Stimulated activated CD4-positive, alpha-beta T cell treated with anti-CD3 and anti-CD28 coated beads, Interleukin-12 subunit alpha, Interleukin-12 subunit beta, amount 100 ng/mL, for 4 hours (primary cell): ENCODE measurements at places on chromosomes 6 and 20.

GRCh38 chr6:9766240-9766915 is 648.5 kb downstream of the TFAP2A start:
- no peak for DNase-seq

DNA sequence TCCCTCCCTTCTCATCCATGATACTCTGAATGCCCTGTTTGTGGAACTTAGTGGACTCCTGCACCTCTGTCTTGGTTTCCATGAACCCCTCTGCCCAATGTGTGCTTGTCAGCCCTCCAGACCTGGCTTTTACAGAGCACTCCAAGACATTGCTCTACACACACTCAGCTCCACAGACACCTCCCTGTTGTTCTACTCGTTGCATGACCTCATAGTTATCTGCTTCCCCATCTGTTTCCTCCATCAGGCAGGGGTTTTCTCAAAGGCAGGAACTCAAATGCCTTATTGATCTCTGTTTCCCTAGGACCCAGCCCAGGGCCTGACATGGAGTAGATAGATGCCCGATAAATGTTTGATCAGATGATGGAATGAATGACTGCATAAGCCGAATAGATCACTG is 13.3 kb downstream of the PLCG1 start:
- DNase-seq, result no peak

- no peak for DNase-seq
These were observed 2.5 kb downstream of the GTF2H5 start for GRCh38 chr6:158170656-158171081.

GRCh38 chr6:40355066-40355465 is 232.1 kb downstream of the LRFN2 start:
- no peak for DNase-seq

GRCh38 chr6:139871803-139872510 is 497.5 kb upstream of the CITED2 start:
- DNase-seq, result no peak

GRCh38 chr20:49749625-49750024 is 35.9 kb upstream of the B4GALT5 start:
- DNase-seq, result no peak

- no peak for DNase-seq
These were observed 12.0 kb downstream of the KCNK5 start for GRCh38 chr6:39217177-39217864.

DNA sequence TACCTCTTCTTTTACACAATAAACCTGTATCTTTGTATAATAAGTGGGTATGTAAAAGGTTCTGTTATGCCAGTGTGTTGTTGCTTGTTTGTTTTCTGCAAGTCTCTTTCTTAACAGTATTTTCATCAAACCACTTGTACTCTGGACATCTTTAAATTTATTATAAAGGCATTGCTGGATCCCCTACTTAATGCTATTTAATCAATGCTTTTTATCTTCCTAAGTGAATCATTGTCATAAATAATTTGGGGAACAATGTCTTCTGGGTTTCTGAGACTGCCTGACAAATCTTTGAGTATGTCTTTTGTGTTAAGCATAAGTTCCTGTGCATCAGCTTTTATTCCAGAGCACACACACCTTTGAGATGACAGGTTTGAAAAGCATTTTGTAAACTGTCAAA is 64.7 kb downstream of the ITCH start:
- DNase-seq, result no peak

DNA sequence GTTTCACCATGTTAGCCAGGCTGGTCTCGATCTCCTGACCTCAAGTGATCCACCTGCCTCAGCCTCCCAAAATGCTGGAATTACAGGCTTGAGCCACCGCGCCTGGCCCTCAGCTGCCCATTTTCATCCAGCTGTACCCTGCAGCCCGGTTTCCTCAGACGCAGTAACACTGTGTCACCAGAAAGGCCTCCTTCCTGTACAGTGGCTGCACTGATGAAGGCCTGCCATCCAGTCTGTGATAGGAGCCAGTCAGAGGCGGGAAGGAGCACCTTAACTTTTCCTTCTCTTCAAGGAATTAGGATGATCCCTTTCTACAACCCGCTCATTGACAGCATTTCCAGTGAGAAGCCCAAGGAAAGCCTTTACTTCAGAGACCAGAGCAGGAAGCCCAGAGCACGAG is 75.9 kb downstream of the GFOD1 start:
- no peak for DNase-seq
